Thyroid gland (tissue), 4 donors: ENCODE measurements at places on chromosomes 6 and 20. TPM values are rescaled to one million over a fixed set of nuclear protein-coding genes. Genes with fewer than 3 reads are reported as not detected.

TTLL9 gene
- total RNA-seq: 0.40 TPM

DNA sequence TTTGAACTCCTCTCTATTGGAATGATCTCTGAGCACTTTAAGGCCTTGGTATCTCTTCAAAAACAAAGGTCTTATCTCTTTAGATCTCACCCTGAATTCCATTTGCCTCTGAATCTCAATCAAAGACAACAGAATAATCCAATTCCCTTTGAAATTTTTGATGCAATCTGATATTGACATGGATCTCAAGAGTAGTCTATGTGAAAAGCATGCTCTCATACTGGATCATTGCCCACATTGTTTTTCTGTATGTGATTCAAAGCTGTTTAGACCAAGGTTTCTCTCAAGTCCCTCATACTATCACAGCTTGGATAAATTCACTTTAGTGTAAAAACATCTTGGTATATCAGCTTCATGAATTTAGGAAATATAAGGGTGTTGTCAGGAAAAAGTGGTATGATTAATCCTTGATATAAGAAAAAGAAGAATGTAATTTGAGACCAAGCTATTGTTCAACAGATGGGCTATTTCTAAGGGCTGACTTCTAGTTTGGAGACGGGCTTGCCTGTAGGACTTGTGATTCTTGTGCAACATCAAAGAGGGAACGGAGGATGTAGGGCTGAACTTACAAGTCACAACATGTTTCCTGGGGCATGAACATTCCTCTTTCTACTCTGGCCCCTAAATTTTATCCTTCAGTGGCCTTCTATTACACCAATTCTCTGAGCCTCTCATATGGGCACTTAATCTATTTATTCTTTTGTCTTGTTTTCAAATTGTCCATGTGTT, 77.9 kb upstream of the CITED2 start:
- H3K4me1 ChIP-seq: peaks cover 8% of the 10 kb centered on the region
- no peak for DNase-seq
- no peaks in the 10 kb centered on the region for H3K36me3 ChIP-seq

DNA sequence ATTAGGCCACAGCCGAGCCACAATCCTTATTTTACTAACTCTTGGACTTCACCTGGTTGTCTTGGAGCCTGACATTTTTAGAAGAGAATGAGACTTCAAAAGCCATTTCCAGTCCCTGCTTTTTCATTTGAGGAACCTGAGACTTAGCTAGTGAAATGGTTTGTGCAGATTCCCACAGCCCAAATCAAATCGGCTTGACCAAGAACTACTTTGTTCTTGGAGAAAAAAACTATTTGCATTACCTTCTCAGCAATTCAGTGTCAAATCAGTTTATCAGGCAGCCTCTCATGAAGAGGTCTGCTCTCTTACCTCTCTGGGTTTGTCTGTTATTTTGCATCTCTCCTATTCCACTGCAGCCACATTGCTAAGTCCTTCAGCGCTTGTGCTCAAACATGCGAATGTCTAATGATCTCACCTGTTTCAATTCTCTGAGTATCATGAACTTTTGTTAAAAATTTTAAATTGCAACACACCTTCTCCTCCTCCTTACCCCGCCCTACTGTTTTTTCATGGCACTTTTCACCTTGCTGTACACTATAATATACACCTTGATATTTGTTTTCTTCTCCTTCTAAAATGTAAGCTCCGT, 573 bp upstream of the IFNGR1 start:
- H3K27ac ChIP-seq: peak overlapping the region; percentile 91
- peak overlapping the region; percentile 88 for H3K4me3 ChIP-seq
- no peaks in the 10 kb centered on the region for H3K27me3 ChIP-seq
- peaks cover 68% of the 10 kb centered on the region for H3K4me1 ChIP-seq
- no peaks in the 10 kb centered on the region for H3K36me3 ChIP-seq
- DNase-seq: no peak

- no peak overlapping the region for H3K4me3 ChIP-seq
- DNase-seq: no peak
- no peaks in the 10 kb centered on the region for H3K27me3 ChIP-seq
- no peaks in the 10 kb centered on the region for H3K36me3 ChIP-seq
These were observed 853.6 kb downstream of the C6orf118 start for GRCh38 chr6:164455835-164456234.

DNA sequence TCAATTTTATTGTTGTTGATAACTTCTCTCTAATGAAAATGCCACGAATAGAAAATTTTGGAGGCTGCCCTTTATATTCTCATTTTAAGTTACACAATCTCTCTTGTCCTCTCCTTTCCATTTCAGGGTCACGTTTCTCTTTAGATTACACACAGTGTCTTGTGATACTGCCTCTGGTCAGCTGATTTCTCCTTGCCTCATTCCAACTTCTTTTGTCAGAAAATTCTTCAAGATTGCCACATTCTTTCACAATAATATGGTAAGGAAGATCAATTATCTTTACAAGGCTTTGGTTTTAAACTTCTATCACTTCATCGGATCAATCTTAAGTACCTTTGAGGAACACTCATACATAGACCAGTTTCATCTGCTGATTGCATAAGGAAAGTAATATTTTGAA, 370.3 kb downstream of the RFPL4B start:
- H3K27me3 ChIP-seq: no peaks in the 10 kb centered on the region
- DNase-seq: no peak
- H3K36me3 ChIP-seq: no peaks in the 10 kb centered on the region
- H3K27ac ChIP-seq: no peak overlapping the region
- no peak overlapping the region for H3K4me3 ChIP-seq

WFDC10B gene
- total RNA-seq: not detected

GRCh38 chr6:8736156-8736895, 301.0 kb upstream of the SLC35B3 start:
- H3K4me1 ChIP-seq: no peaks in the 10 kb centered on the region
- no peak for DNase-seq
- no peak overlapping the region for H3K4me3 ChIP-seq
- H3K27ac ChIP-seq: no peak overlapping the region

C6orf141 gene
- 7.4 TPM for total RNA-seq

GRCh38 chr20:16712511-16712947, 17.3 kb upstream of the SNRPB2 start:
- H3K4me3 ChIP-seq: no peak overlapping the region
- no peak overlapping the region for H3K27ac ChIP-seq
- H3K36me3 ChIP-seq: no peaks in the 10 kb centered on the region
- H3K27me3 ChIP-seq: no peaks in the 10 kb centered on the region

PANK2 gene
- total RNA-seq: 63.4 TPM

GRCh38 chr6:46530896-46531295, 39.6 kb upstream of the RCAN2 start:
- no peaks in the 10 kb centered on the region for H3K27me3 ChIP-seq
- no peak for DNase-seq
- H3K4me1 ChIP-seq: no peaks in the 10 kb centered on the region
- H3K36me3 ChIP-seq: no peaks in the 10 kb centered on the region
- no peak overlapping the region for H3K27ac ChIP-seq

DNA sequence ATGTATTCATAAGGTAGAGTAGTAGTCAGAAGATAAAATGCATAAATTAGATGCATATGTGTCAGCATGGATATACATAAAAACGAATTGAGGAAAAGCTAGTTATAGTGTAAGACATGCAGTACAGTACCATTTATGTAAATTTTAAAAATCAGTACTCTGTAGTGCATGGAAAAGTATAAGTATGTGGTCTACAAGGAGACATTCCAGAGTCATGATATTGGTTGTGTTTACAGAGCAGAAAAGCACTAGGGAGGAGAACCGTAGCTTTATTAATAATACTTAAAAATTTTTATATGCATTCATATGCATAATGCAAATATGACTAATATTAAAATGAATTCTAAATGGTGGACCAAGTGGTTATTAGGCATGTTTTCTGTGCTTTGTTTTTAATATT, 220.0 kb downstream of the ZFAND3 start:
- no peaks in the 10 kb centered on the region for H3K27me3 ChIP-seq
- peaks cover 26% of the 10 kb centered on the region for H3K4me1 ChIP-seq
- H3K27ac ChIP-seq: no peak overlapping the region
- H3K36me3 ChIP-seq: no peaks in the 10 kb centered on the region
- DNase-seq: no peak
- H3K4me3 ChIP-seq: no peak overlapping the region

NRM gene
- total RNA-seq: 3.5 TPM

GRCh38 chr6:166286839-166287271, 21.3 kb downstream of the PRR18 start:
- peak; percentile 17 for DNase-seq
- H3K4me3 ChIP-seq: no peak overlapping the region
- no peaks in the 10 kb centered on the region for H3K4me1 ChIP-seq
- no peak overlapping the region for H3K27ac ChIP-seq
- no peaks in the 10 kb centered on the region for H3K36me3 ChIP-seq
